ENCODE measurements at places on chromosomes 2 and 18.

- DNase-seq = no peak
These were observed 54.2 kb downstream of the TSN start for GRCh38 chr2:121809607-121810006.

DNA sequence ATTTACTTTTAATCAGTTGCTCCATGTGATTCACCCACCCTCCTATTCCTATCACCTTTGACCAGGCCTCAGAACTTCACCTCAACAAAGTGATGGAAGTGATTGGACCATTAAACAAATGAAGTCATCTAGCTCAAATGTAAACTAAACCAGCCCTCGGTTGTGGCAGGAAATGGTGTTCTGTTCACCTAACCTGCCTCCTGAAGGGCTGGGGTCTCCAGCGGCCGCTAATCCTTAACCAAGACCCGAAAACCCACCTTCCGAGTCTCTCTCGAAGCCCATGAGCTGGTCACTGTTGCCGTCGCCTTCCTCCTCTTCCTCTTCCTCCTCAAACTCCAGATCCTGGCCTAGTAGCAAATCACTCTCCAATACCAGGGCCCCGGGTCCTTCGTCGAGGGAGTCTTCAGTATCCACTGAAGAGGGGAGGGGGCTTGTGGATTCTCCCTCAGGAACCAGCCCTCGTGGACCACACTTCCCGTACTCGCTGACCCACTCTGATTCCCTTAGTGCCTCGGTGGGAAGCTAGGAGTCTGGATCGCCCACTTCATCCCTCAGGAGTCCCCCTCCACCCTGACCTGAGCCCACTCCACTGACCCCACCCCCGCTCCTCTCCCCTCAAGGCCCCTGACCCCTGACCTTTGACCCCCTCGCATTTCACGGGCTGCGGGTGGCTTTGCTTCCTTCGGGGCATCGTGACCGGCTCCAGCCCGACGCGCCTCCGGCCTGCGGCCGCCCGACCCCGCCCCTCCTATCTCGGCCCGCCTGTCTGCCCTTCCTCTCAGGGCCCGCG is 503 bp downstream of the ZNF513 start:
- DNase-seq = no peak

- no peak for DNase-seq
These were observed 147.2 kb upstream of the L3MBTL4 start for GRCh38 chr18:6561862-6562291.

DNA sequence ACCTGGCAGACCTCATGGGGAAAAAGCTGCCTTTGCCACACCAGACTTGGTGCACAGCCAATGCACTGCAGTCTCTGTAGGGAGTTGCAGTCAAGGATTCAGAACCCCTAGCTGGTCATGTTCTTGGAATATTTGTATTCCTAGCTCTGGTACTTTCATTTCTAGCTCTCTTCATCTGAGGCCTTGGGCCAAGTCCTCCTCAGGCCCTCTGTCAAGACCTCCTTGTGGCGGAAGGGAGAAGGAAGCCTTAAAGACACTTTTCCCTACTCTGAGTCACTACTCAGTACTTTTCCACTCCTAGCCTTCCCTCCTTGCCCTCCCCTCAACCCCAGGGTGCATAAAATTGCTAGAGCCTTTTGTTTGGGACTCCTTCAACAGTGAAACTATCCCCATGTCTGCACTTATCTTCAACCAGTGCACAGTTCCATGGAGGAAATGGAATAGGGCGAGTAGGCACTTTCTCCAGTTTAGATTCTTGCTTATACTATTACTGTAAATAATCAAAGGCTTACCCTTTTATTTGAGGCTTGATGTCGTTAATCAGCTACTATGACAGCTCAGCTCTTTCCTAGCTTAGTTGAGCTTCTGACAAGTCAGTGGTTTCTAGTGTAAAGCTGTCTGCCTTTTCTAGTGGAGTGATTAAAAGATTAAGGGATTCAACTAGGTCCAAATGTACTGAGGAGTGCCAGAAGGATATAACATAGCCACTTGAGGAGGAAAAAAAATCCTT is 15.8 kb downstream of the M1AP start:
- peak; percentile 60 for DNase-seq

DNA sequence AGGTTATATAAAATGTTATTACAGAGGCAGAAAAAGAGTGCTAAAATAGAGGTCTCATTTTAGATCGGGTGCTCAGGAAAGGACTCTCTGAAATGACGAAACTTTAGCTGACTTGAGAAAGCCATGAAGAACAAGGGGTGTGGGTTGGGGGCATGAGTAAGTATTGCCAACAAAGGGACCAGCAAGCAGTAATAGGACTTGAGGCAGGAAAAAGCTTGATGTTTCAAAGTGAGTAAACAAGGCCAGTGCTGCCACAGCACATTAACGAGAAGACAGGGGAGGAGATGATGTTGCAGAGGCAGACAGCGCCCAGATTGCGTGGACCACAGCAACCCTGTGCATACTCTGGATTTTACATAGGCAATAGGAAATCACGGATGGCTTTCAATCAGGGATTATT is 318.8 kb downstream of the ZEB2 start:
- no peak for DNase-seq

DNA sequence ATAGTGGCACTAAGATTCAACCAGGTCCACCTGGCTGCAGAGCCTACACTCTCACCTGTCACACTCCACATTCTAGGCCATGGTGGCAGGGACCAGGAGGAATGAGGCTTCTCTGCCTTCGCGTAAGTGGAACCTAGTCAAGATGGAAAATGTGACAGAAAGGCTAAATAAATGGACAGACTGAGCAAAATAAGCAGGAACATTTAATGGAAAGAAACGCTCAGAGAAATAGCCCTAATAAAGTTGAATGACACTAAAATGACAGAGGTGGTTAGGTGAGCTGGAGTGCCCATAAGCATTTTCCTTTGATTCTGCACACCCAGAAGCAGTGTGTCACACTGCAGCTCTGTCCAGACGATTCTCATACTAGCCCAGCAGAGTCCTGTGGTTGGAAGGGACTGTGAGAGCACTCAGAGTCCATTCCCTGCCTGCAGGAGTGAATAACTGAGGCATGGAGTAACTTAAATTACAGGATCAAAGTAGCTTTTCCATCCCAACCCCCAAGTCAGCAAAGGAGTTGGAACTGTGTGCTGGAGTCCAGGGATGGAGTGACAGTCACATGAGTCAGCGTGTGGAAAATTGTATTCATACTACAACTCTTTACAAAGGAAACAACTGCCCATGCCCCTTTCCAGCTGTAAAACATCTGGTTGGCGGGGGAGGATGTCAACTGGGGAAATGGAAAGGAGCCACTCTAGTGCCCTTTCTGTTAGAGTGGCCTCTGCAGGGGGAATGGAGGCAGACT is 105.4 kb upstream of the LGALSL start:
- no peak for DNase-seq

All from H7 (cell line).